Amniotic stem cell (primary cell): ENCODE measurements at places on chromosomes 12 and 14.

GRCh38 chr12:77339610-77340009 is 274.2 kb upstream of the E2F7 start:
- no peak for DNase-seq

- DNase-seq, result no peak
These were observed 553.9 kb downstream of the VRK1 start for GRCh38 chr14:97350894-97351731.

- DNase-seq, result no peak
These were observed 239.7 kb upstream of the PPFIA2 start for GRCh38 chr12:81998761-81999378.

- peak; percentile 34 for DNase-seq
These were observed 109.3 kb downstream of the NAV3 start for GRCh38 chr12:77940011-77940423.

DNA sequence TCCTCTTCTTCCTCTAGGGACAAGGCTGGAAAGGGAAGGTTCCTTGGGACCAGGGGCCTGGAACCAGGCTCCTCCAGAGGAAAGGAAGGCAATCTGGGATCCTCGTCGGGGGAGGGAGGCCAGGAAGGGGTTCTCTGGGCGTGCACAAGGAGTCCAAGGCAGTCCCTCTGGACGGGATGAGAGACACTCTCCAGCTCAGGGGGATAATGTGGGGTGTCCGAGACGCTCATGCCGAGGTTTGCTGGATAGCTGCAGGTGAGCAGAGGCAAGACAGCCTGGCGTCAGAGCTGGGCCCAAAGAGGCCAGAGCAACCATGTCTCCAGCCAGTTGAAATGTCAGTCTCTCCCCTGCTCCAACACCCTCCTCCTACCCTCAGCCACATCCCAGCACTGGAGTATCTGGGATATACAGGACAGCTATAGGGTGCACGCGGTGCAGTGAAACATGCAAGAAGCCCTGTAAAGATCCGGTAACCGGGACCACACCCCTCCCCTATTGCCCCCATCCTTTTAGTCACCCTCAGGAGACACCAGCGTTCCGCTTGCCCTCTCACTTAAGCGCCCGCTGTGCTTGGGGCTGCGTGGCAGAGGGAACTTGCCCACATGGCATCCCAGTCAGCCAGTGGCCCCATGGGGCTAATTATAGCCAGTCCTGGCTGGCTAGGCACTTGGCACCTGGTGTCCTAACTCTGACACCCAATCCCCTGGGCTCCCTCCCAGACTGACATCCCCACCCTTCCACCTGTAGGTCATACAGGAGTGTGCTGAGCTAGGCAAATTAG is at the start of gene KLHL33:
Gene KLHL33 (minus strand): TSS at position 585 of the 781 bp plus-strand sequence. CDS start 355 bp downstream, at position 230.
- DNase-seq, result no peak

- peak; percentile 30 for DNase-seq
These were observed 24.1 kb upstream of the BCDIN3D start for GRCh38 chr12:49866859-49867569.

DNA sequence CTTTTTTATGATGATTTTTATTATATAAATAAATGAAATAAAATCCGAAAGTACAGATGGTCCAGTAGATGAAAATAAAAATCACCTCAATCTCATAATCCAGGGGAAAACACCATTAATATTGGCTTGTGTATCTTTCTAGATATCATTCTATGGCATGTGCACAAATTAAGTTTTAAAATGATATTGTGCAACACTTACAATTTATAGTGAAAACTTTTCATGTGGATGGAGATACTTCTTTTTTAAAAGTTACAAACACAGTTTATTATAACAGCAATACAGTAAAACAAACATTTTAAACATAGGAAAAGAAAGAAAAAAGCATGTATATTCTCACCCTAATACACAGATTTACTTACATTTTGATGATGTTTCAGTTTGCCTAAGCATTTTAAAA is 98.9 kb upstream of the RMST start:
- no peak for DNase-seq

DNA sequence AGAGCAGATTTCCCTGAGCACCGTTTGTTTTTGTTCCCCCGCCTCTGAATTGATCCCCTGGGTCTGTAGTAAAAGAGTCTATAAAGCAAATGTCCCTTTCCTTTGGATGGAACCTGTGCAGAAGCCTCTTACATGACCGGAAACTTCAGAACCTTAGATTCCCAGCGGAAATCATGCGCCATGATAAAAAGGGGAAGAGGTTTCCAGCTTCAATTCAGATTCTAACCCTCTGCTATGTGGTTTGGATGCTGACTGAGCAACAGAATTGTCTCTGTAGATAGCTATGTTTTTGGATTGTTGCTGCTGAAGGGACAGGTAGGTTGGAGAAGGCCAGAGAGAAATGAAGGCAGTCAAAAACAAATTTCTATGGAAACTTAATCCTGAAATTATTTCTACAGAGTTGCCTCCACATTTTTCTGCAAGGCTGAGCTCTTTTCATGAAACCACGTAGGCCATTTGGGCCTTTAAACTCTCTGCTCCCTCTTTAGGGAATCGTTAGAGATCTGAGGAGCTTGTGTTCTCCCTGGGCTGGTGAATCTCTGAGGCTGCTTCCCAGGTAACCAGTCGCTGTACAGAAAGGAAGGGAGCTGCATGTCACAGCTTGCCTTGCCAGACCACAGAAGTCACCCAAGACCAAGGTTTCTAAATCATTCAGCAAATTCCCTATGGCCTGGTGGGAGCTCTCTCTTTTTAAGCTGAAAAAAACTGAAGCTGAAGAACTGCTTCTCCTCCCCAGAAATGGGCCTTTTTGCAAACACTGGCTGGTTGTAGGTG is 28.7 kb upstream of the OR10P1 start:
- no peak for DNase-seq

DNA sequence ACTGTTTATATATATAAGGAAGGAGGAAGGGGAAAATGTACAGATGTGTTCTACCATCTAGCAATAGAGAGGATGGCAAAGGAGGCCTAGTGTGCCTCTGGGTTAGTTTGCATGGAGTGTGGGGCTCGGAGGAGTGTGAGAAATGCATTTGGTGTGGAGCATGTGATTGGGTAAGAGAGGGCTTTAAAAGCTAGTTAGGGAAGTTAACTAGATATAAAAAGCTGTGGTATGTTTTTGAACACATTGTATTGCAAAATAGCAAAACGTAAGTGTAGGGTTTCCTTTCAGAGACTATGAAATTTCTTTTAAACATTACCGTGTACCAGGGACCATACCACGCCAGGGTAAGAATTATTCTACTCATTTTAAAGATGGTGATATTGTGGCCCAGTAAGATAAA is 53.3 kb upstream of the STXBP6 start:
- DNase-seq, result no peak

DNA sequence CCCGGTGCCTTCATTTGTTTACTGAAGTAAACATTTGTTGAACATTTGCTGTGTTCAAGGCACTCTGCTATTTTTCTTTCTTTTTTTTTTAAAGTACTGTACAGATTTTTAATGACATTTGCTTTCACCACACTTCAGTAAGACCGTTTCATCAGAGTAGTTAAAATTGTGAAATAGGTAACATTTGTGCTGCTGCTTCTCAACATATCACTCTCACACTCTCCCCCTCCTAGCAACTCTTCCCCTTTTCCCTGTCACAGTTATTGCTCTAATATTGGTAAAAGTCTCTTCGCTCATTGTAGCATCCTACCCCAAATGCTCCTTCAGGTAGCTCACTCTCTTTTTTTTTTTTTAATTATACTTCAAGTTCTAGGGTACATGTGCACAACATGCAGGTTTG is 49.6 kb downstream of the SRGAP1 start:
- DNase-seq, result no peak

GRCh38 chr12:59365133-59365532 is 230.7 kb upstream of the SLC16A7 start:
- no peak for DNase-seq
